ENCODE measurements at places on chromosomes 6 and 20.

DNA sequence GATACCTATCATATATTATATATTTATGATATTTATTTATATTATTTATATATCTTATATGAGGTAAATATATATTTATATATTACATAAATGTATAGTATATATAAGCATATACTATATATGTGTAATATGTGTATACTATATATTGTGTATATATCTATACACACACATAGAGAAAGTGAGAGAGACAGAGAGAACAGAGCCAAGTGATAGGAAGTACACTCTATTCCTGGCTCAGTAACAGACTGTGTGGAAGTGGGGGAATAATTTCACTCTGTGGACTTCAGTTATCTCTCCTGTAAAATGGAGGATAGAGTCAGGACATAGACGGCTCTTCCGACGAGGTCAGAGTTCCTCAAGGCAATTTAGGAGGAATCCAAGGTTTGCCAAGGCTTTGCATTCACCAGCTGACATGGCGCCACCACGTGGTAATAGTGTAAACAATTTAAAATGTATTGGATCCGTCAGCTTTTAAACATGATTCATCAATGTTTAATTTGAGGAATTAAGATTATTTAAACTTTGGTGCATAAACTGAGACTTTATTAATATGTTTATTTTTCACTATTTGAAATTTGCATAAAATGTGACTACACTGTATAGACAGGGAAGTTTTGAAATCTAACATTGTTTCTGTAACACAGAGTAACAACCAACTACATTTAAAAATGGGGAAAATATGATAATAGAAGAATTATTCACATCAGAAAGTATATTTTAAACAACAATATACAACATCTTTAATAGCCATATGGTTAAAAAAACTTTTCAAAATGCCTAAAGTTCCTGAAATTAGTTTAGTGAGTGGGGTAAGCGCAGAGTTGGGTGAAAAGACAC lies 75.4 kb upstream of the TMEM244 start:
- DNase-seq = no peak

DNA sequence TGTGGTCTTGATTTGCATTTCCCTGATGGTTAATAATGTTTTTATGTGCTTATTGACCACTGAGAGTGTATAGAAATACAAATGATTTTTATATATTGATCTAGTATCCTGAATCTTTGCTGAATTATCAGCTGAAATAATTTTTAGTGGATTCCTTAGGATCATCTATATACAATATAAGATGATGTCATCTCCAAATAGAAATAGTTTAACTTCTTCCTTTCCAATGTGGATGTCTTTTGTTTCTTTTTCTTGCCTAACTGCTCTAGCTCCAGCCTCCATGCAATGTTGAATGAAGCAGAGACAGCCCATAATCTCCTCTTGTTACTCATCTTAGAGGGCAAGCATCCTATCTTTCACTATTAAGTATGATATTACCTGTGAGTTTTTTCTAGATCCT lies 226.4 kb downstream of the GMDS start:
- no peak for DNase-seq

- DNase-seq = no peak
Measured at GRCh38 chr6:72406517-72406916, 215.3 kb upstream of the KCNQ5 start.

- DNase-seq = no peak
Measured at GRCh38 chr20:62420846-62421715, 6.3 kb downstream of the RBBP8NL start.

DNA sequence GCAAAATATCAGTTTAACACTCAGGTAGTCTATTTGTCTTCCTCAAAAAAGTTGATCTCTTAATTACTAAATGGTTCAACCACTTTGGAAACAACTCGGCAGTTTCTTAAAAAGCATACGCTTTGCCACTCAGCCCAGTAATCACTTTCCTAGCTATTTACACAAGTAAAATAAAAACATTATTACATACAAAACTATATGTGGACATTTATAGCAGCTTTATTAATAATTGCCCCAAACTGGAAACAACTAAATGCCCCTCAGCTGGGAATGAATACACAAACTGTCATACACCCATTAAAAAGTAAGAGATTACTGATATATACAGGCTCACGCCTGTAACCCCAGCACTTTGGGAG lies 7.4 kb downstream of the EEF1A1 start:
- no peak for DNase-seq

DNA sequence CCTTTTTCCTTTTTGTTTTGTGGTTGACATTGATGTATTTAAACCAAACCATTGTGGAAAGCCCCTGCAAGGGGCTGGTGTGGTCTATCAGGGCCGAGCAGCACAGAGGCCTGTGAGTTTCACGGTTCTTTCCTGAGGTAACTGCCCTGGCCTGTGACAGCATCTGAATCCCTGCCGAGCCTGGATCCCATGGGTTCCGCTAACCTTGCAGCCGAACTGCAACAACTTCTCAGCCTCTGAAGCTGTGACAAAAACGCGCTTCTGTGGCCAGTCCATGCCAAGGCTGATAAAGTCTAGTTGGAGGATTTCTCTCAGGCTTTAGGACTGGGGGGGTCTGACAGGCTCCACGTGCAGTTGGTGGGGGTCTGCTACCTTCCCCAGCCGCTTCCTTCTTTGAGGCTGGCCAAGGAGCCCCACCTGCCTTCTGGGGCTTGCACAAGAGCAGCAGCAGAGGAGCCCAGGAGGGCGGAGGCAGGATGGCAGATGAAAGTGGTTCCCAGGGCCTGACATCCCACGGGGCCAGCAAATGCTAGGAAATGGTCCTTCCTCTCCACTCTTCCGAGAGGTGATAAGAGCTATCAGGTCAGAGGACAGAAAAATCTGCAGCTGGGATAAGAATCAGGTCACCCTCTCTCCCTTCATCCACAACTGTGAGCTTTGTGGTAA lies 150.9 kb downstream of the PREX1 start:
- no peak for DNase-seq

GRCh38 chr6:147648916-147649315 lies 140.4 kb downstream of the SAMD5 start:
- DNase-seq = no peak

DNA sequence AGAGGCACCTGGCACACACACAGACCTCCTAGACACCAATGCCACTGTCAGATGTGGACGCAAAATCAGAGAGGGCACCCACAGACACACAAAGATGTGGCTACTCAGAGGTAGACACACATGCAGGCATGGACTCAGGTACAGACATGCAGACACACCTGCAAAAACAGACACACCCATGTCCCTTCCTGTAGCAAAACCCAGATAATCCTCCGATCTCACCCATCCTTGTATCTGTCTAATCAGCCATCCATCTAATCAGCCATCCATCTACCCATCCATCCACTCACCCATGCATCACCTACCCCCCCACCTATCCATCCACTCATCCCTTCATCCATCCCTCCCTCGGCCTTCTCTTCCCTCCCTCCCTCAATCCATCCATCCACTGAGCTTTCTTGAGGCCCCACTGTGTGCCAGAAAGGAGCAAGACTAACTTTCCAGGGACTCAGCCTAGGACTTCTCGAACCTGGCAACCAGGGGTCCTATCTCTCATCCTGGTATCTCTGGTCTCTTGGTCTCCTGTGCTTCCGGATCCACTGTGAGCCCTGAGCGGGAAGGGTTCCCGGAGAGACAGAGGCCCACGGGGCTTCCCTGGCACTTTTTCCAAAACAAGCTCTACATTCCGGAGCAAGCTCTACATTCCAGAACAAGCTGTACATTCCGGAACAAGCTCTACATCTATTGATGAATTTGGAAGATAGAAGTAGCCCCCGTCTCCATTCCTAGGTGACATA lies 1.1 kb upstream of the TGM2 start:
- no peak for DNase-seq

DNA sequence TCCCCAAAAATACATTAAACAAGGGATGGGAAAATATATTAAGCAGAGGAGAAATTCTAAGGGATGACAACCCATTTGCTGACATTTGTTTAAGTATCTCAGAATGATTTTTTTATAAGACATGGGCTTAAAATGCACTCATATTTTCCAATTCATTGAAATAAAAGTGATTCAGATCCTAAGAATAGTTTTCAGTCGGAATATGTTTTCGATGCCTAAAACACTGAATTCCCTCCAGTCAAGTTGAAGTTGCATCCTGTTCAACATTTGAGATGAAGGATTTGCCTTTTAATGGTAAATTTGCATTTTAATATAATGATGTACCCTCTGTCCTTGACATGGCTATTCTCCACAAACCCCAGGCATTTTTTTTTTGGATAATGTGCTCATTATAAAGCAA lies 79.3 kb downstream of the PTCHD4 start:
- no peak for DNase-seq

- DNase-seq = no peak
Measured at GRCh38 chr20:35120012-35120701, 27.0 kb downstream of the EDEM2 start.

DNA sequence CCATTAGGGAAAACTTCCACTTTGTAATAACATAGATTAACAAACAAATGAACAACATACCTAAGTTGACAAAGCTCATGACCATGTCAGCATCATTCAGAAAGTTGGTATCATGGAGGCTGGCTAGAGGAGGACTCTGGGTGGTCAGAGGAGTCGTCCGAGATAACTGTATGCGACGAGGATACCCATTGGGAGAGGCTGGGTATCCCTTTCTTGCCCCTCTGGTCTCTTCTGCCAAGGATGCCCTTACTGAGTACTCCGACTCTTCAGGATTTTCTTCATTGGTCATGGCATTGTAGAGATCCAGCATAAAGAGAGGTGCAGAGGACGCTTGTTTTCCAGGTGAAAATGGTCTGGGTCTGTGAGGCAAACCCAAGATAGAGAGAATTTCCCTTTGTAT lies 1.1 kb downstream of the BMP5 start:
- no peak for DNase-seq

GRCh38 chr20:4661191-4661590 lies 60.5 kb upstream of the PRND start:
- no peak for DNase-seq
